AG09319 (cell line): ENCODE measurements at places on chromosomes 4 and X.
A peak's percentile ranks its signal among the peaks of the same experiment; 100 is the strongest.

GRCh38 chrX:13932416-13932815, 97.3 kb downstream of the GEMIN8 start:
- DNase-seq = no peak

- DNase-seq = no peak
Observed at GRCh38 chr4:30728311-30728710, 8.1 kb downstream of the PCDH7 start.

- no peak for DNase-seq
Observed at GRCh38 chr4:85543832-85544231, 68.9 kb downstream of the ARHGAP24 start.

GRCh38 chr4:172061204-172061603, 248.0 kb downstream of the GALNTL6 start:
- no peak for DNase-seq

GRCh38 chrX:109777749-109778148, 44.7 kb upstream of the ACSL4 start:
- no peak for DNase-seq

DNA sequence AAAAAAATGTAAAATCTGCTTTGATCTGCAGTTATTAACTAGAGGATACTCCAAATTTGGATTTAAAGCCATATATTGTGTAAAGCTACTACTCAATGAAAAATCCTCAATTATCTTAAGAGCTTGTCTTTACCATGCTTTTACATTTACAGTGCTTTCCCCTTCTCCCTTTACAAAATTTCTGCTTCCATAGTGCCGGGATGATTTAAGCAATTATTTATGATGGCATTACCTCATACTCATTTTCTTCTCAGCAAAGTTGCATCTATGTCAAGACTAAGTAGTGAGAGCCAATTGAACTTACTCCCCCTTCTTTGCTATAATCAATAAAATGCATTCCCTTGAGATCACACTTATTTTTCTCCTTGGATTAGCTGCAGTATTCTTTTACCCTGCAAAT, 505.4 kb upstream of the AGA start:
- no peak for DNase-seq

- no peak for DNase-seq
Observed at GRCh38 chr4:139893801-139894200, 228.2 kb downstream of the MGST2 start.

GRCh38 chr4:107069049-107069448, 32.9 kb upstream of the DKK2 start:
- DNase-seq = no peak

GRCh38 chrX:18278449-18278848, 57.8 kb upstream of the BEND2 start:
- DNase-seq = no peak

- no peak for DNase-seq
Observed at GRCh38 chr4:147487616-147488015, 6.7 kb downstream of the EDNRA start.

- no peak for DNase-seq
Observed at GRCh38 chr4:132809298-132810032, 339.6 kb upstream of the PCDH10 start.

GRCh38 chr4:186957952-186958555, 234.4 kb upstream of the FAT1 start:
- no peak for DNase-seq

DNA sequence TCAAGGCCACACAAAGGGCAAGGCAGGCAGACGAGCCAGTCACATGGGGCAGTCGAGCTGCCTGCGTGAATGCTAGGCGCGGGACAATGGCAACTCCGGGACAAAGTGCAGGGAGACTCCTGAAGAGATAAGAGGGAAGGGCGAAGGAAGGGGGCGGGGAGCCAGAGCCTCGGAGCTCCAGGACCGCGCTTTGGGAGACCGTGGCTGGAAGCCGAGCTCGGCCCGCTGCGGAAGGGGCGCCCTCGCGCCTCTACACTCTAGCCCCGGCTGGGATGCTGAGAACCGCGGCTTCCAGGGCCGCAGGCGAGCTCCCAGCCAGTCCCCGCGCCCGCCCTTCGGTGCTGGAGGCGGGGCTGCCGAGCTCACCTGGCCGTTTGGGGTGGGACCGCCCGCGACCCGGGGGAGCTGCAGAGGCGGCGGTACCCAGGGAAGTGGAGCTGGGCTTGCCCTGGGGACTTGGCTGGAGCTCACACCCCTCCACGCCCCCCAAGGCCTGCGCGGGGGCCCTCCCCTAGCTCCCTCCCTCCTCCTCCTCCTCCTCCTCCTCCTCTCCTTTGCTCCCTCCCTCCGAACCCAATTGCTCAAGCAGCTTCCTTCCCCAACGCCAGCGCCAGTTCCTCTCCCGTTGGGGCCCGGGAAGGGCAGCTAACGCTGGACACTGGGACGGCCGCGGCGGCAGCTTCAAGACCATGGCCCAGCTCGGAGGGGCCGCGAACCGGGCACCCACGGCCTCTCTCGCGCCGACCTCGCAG, at the start of gene SOWAHD:
SOWAHD (plus strand) TSS at position 610 of the 752 bp plus-strand sequence; CDS start at position 690, 80 bp downstream.
- DNase-seq = no peak

- no peak for DNase-seq
Observed at GRCh38 chrX:19121898-19122640, at the start of gene ADGRG2. Gene ADGRG2, minus strand, starts transcription at chrX:19122468. Its CDS starts 53,634 bp downstream, at chrX:19068834.

DNA sequence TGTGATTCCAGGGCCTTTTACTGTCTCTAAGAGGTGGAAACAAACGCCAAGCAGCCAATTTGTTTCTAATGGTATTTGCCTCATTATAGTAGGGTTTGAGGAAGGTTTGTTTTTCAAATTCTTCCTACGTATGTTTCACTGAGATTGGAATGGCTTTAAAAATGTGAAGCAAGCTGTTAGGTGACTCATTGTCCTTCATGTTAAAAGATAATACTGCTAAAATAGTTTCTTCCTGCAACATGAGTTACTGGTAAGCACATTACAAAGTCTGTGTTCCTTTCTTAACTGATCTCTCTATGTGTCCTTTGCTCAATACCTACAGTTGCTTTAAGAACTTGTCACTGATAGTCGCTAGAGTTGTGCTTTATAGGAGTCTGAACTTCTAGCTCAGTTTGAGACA, 1183.9 kb downstream of the RPA4 start:
- DNase-seq = no peak

GRCh38 chr4:138216272-138216867, 25.8 kb downstream of the SLC7A11 start:
- no peak for DNase-seq

- no peak for DNase-seq
Observed at GRCh38 chrX:7159149-7159861, 11.4 kb upstream of the PUDP start.

GRCh38 chr4:161577579-161578301, 586.1 kb downstream of the FSTL5 start:
- peak; percentile 12 for DNase-seq

DNA sequence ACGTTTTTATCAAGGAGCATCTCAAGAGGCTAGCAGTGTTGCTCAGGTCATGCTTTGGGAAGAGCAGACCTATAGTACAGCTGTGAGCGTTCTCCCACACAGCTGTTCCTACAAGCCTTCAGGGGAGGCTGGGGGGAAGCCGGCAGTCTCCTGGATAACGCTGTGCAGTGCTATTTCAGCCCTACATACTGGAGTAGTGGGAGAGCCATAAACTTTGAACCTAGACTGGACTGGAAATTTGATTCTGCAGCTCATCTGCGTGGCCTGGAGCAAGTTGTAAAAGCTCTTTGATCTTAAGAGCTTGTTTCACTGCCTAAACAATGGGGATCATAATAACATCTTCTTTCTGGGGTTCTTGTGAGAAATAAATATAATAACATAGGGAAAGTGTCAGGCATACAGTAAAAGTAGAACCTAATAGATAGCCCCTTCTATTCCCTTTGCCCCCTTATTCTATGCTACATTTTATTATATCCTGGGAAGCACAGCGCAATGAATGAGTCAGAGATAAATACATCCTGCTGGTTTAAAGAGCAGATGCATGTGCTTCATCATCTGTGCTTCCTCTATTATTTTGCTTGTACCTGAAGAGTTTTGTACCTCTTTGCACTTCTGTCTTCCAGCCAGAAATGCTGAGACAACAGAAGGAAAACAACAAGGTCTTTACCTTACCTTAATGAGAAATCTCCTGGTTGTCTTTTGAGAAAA, 14.7 kb upstream of the AMBN start:
- DNase-seq = no peak

GRCh38 chr4:6235012-6235411, 34.6 kb upstream of the WFS1 start:
- DNase-seq = no peak

GRCh38 chrX:139972629-139973624, 7.6 kb upstream of the CXorf66 start:
- DNase-seq = no peak

- no peak for DNase-seq
Observed at GRCh38 chr4:58560736-58561135, 1450.6 kb upstream of the IGFBP7 start.

DNA sequence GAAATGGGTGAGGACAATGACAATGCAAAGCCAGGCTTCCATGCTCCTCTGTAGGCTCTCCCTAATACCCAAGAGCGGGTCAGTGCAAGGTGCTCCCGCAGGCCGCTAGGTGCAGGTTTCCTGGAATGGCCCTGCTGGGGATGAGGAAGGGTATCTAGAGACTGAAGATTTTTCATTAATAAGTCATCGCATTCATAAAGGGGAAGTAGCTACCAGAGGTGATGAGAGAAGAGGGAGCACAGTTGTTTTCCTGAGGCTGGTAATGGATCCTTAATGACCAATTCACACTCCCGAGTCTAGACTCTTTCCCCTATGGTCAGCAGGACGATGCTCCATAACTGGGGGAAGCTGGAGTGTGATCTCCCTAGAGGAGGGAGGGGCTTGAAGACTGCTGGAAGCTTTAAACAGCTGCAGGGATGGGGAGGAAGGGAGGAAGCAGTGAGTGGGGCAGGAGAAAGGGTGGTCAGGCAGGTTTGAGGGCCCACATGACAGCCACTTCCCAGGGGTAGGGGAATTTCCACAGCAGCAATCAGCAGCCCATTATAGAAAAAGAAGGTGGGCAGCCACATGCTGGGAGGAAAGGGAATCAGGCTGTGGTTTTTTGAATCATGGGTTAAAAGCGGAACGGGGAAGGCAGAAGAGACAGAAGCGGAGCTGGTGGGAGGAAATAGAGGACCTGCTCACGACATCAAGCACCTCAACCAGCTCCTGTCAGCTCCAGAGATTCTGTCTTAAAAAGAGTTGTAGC, 10.2 kb upstream of the ATP6AP2 start:
- no peak for DNase-seq

GRCh38 chr4:53671757-53672156, 80.5 kb upstream of the LNX1 start:
- DNase-seq = no peak

DNA sequence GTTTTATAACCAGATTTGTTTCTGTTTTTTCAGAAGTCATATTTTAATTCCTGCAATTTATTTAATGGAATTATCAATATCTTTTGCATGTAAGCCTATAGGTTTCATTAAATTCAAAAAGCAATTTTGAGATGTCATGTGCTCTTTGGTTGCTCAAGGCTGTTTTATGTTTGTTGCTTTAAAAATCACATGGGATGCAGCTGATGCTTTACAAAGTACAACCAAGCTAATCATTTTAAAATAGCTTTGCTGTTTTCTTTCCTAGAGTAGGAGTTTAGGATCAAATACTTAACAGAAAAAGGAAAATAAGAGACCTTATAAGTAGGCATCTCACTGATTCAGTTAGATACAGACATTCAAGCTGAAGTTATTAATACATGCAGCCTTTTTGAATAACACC, 11.3 kb downstream of the CPEB2 start:
- no peak for DNase-seq

DNA sequence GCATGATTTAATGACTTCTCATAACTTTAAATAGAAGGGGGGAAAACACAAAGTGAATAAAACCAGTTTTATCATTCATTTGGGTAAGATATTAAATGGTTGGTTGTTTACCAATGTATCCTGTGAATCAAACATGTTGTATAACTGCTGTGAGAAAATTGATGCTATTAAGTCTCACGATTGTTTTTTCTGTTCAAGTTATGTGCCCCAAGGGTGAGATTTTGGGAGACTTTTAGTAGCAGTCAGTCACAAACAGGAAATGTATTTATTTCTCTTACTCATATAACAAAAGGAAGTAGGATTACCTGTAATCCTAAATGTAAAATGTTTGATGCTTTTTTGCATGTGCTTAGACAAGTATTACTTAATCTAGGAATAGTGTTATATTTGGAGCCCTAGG, 39.2 kb downstream of the MTHFD2L start:
- DNase-seq = no peak

DNA sequence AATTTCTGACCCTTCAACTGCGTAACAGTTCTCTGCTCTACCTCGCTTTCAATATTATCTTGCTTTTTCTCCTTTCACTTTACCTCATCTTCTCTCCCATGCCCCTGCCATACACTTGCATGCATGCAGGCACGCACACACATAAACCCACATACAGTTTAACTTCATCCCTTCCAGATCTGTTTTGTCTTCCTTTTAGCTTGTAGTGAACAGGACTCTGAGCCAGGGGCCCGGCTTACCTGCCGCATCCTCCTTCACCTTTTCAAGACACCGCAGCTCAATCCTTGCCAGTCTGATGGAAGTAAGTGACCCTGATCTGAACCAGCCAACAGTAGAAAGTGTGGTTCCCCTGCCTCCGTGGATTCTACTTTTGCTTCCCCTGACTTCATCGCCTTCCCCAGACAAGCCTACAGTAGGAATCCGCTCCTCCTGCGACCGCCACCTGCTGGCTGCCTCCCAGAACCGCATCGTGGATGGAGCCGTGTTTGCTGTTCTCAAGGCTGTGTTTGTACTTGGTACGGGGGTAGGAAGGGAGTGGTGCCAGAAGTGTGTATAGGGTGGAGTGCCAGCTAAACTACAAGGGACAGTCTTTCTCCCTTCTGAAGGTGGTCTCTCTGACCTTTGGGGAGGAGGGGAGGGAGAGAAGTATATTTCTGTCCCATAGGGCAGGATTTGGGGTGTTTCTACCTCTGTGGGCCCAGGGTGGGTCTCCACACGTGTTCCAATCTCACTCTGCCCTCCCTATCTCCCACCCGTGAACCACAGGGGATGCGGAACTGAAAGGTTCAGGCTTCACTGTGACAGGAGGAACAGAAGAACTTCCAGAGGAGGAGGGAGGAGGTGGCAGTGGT, 10.7 kb downstream of the MED12 start:
- no peak for DNase-seq

GRCh38 chr4:101670897-101671296, 119.6 kb upstream of the BANK1 start:
- no peak for DNase-seq

- DNase-seq = no peak
Observed at GRCh38 chr4:184165291-184165690, 52.4 kb downstream of the ENPP6 start.

GRCh38 chr4:157151711-157152110, 68.8 kb upstream of the GRIA2 start:
- DNase-seq = no peak

DNA sequence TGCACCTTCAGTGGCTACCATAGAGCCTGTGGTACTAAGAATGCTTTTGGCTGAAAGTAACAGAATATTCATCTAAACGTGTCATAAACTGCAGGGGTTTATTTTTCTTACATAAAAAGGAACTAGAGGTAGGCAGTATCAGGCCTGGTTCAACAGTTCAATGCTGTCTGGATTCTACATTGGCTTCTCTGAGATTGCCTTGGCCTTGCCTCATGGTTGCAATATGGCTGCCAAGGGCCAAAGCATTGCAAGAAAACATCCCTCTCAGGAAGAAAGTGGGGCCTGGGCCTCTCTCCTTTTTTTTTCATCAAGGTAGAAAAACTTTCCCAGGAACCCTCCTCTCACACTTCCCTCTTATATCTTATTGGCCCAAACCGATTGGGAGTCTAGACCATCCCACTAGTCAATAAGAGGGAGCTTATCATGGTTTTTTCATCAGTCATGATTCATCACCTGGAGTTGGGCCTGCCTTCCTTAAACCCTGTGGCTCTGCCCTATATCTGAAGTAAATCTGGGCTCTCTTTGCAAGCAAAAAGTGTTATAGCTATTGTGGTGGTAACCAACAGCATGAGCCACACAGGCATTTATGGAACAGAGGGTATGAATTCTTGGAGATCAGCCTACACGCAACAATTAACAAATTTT, 1.8 kb upstream of the DOCK11 start:
- DNase-seq = no peak
